Activated CD4-positive, CD25-positive, alpha-beta regulatory T cell treated with anti-CD3 and anti-CD28 coated beads, Interleukin-2, amount 50 U/mL, for 16 hours (primary cell): ENCODE measurements at places on chromosomes 13 and 19.

DNA sequence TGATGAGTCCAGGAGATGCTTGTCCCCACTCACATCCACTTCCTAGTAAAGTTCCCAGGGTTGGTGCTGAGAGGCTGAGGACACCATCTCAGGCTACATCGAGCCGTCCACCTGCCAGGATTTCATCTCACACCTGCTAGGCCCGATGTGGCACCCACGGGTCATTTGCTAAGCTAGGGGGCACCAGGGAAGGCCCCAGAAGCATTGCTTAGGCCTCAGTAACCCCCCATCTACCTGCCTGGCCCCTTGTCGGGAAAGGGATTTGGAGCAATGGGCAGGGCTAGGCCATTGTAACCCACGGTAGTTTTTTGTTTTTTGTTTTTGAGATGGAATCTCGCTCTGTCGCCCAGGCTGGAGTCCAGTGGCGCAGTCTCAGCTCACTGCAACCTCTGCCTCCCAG, 51.8 kb downstream of the F2RL3 start:
- no peak for DNase-seq

DNA sequence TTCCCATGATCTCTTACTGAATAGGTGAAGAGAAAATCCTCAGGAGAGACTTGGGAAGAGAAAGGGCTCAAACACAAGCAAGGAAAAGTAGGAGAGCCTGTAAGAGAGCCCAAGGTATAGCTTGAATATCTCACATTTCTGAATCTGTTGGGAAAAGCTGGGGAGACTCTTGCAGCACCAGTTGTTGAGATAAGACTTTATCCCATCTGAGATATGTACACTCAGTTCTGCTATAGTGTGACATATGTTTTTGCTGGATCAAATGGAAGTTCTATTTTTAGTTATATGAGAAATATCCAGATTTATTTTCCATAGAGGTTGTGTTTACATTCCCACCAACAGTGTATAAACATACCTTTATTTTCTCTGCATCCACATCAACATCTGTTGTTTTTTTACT, 246.1 kb downstream of the NDFIP2 start:
- no peak for DNase-seq

DNA sequence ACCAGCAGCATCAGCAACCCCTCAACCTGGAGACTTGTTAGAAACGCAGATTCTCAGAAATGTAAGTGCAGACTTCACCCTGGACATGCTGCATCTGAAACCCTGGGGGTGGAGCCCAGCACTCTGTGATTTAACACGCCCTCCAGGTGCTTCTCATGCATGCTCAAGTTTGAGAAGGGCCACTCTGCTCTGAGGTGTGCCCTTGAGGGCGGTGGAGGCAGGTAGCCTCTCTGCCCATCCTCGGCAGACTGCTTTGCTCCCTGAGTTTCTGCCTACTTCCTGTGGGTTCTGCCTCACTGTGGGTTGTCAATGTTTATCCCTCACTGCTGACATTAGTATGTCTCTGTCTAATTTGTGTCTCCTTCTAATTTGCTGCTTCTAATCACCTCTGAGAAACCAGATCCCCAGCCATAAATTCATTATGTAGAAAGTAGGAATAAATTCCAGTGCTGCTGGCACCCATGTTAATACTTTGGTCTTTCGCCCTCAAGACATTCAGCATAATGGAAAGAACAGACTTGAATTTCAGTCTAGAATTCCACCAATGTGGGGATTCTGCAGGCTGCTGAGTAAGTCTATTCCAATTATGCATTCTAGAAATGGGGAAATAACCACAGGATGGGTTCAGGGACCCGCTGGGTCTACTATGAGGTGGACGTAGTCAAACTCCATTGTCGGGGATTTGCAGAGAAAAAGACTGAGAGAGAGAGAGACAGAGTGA, 51.3 kb upstream of the CYSLTR2 start:
- no peak for DNase-seq

- DNase-seq: no peak
Observed at GRCh38 chr13:37277007-37277406, 171.5 kb upstream of the CSNK1A1L start.

DNA sequence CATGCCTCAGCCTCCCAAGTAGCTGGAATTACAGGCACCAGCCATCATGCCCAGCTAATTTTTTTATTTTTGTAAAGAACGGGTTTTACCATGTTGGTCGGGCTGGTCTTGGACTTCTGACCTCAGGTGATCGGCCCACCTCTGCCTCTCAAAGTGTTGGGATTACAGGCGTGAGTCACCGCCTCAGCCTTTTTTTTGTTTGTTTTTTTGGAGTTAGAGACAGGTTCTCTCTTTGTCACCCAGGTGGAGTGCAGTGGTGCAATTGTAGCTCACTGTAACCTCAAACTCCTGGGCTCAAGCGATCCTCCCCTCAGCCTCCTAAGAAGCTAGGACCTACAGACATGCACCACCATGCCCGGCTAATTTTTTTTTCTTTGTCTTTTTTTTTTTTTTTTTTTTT, 15.6 kb upstream of the NOTCH3 start:
- no peak for DNase-seq

- DNase-seq: no peak
Observed at GRCh38 chr19:35531291-35531690, 2.0 kb upstream of the GAPDHS start.

- no peak for DNase-seq
Observed at GRCh38 chr13:93004919-93005318, 221.7 kb upstream of the GPC6 start.

DNA sequence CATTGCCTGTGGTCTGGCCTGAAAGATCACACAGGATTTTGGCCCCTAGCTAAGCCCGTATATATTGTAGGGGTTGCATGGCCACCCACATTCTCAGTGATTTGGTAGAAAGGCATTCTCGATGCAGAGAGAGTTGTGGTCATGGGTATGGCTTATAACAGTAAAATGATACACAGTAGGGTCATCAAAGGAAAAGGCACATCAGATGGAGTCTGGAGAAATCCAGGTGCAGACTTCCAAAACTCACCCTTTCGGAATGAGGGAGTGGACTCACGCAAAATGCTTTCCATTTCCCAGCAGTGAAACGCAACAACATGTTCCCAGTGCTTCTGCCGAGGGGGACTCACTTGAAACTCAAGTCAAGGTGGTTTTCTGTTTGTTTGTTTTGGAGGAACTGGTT, 802.5 kb upstream of the SLITRK1 start:
- no peak for DNase-seq

DNA sequence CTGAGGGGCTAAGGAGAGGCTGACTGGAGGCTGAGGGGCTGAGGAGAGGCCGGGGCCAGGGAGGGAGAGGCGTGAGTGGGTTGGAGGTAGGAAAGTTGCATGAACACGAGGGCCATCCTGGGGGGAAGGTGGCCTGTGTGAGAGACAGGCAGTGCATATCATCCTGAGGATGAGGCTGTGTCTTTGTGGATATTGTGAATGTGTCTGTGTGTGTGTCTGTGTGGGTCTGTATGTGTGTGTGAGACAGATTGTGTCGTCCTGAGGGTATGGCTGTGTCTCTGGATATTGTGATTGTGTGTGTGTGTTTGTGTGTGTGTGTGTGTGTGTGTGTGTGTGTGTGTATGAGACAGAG, 422 bp downstream of the ZNF71 start:
- no peak for DNase-seq

DNA sequence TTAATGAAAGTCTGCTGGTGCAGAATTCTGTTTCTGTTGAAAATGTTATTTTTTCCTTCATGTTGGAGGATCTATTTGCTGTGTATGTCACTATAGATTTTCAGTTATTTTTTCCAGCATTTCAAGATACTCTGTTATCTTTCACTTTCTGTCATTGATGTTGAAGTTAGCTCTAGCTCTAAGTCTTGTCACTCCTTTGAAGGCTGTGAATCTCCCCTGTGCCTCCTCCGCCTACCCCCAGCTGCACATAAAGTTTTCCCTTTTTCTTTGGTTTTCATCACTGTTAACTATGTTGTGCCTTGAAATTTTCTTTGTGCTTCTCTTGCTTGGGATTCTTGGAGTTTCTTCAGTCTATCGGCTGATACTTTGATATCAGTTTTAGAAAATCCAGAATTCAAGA, 20.8 kb downstream of the URI1 start:
- DNase-seq: no peak

GRCh38 chr13:49455007-49455398, 10.9 kb downstream of the SETDB2 start:
- no peak for DNase-seq

DNA sequence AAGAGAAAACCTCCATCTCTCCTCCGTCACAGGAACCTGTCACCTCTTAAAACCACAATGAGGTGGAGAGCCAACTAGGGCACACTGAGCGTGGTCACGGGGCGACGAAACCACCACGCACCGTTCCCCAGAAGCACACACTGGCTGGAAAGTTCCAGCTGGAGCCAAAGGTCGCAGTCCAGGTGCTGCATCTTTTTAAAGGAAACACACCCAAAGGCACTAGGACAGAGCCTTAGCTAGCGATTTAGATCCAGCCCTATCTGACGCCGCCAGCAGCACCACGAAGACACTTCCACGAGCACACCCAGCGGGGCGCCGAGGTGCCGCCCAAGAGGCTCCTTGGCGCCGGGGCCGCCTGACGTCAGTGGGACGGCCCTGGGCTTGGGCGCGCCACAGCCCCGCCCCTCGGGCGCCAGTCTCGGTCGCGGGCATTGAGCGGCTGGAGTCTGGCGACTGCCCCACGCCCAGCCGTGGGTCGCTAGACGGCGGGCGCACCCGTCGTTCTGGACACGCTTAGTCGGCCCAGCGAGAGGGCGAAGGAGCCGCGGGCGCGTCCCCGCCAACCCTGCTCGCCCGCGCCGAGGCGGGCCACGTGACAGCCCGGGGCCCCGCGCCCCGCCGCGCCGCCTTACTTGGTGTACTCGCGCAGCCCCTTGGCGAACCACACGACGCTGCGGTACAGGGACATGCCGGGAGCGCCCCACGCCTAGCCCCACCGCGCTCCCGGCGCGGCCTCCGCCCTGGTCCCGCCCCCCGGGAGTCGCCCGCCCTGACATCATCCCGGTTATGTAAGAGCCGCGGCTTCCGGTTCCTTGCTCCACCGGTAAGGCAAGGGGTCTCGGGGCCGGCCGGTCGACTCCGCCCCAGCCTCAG, at the start of gene DHRS12:
DHRS12 (minus strand) TSS at position 742 of the 873 bp plus-strand sequence. CDS start 4,504 bp downstream, outside the sequence.
- peak; percentile 64 for DNase-seq

DNA sequence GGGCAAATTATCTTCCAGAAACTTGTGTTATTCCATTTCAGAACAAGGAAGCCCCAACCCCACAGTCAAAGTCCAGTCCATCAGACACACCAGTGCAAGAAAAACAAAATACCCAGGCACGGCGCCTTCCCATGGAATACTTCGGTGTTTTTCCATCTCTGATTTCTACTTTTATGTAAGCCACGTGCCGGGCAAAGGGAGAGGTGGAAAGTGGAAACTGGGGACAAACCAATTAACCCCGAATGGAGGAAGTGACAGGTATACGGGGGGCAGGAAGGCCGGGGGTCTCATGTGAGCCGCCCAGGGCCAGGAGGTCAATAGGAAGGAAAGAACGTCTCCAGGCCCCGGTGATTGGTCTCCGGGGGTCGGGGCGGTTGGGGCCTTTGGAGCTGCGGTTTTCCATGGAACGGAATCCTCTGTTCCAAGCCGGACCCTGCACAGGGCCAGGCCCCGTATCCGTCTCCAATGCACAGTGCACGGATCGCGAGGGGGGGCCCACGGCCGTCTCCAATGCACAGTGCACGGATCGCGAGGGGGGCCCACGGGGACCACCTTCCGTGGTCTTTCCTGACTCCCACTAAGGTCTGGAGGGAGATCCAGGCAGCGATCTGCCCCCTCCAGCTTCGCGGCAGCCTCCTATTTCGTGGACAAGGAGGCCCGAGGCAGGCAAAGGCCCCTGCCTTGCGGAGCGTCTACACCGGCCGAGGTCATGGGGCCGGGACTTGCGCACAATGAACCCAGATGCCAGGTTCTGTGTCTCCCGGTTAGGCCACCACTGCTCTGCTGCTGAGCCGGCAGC, 79.7 kb downstream of the GADD45B start:
- DNase-seq: no peak

DNA sequence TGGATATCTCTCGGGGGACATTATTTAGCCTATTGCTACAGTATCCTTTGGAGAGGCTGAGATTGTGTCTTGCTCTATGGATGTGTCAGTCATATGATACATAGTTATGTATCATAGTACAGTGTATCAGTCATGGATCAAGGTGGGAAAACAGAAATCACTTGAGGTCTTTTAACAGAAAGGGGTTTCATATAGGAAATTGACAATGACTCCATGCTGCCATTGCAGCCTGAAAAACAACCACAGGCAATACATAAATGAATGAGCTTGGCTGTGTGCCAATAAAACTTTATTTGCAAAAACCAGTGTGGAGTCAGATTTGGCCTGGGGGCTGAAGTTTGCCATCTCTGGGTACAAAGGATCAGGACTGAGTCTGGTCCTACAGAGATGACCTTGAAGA, 35.4 kb downstream of the COLGALT1 start:
- no peak for DNase-seq

GRCh38 chr19:2255982-2256685, at the start of gene JSRP1:
Gene JSRP1 (minus strand): TSS chr19:2256417. CDS start chr19:2255314, 1,103 bp downstream.
- DNase-seq: no peak

DNA sequence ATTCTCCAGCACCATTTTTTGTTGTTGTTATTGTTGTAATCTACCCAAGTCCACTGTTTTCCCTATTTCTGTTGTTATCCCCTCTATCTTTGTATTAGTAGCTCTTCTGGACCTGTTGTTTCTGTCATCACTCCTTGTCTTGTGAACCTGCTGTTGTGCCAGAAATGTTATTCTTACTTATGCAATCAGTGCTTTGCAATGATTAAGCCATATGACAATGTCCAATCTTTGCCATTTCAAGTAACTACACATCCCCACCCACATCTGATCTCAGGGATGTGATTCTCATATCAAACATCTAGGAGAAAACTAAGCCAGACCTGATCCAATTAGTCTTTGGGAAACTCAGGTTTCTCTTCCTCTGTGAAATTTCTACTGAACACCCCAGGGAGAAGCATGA, 472.6 kb upstream of the KLHL1 start:
- no peak for DNase-seq

DNA sequence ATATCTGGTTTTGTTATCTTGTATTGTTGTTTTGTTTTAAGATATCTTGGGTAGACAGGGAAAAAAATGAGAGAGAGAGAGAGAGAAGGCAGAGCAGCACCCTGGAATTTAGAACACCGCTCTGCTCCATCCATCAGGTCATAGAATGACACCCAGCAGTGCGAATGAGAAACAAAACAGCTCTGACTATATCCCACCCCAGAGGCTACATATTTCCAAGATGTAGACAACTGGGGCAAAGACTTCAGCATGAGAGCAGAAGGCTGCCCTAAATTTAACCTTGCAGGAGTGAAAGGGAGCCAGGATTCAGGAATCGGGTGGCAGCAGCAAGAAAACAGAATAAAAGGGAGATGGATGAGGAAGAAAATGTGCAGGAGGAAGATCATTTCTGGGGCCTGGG, 46.5 kb downstream of the TNFSF13B start:
- DNase-seq: no peak

DNA sequence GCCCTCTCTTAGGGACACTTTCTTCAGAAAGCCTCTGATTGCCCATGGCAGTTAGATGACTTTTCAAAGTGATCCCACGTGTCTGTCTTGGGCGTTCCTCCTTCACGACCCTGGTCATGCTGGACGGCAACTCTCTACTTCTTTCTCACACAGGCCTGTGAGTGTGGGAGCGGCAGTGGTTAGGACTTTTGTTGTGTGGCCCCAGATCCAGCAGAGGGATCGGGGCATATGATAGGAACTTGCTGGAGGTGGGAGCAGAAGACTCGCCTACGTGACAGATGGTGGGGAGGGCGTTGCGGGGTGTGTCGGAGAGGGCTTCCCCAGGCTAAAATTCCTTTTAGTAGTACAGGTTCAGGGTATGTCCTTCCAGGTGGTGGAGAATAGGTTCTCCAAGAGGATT, 289.5 kb upstream of the MAB21L1 start:
- no peak for DNase-seq

- DNase-seq: no peak
Observed at GRCh38 chr13:112895521-112896465, 73.2 kb upstream of the MCF2L start.

GRCh38 chr19:56071151-56071550, 49.9 kb downstream of the ZNF787 start:
- DNase-seq: no peak
